Activated CD4-positive, alpha-beta T cell treated with anti-CD3 and anti-CD28 coated beads, Interleukin-2, amount 10 ng/mL, durations not matched to agents 24 days and 14 days (primary cell): ENCODE measurements at places on chromosomes 1 and 21. TPM values are rescaled to one million over a fixed set of nuclear protein-coding genes. Genes with fewer than 3 reads are reported as not detected.

DNA sequence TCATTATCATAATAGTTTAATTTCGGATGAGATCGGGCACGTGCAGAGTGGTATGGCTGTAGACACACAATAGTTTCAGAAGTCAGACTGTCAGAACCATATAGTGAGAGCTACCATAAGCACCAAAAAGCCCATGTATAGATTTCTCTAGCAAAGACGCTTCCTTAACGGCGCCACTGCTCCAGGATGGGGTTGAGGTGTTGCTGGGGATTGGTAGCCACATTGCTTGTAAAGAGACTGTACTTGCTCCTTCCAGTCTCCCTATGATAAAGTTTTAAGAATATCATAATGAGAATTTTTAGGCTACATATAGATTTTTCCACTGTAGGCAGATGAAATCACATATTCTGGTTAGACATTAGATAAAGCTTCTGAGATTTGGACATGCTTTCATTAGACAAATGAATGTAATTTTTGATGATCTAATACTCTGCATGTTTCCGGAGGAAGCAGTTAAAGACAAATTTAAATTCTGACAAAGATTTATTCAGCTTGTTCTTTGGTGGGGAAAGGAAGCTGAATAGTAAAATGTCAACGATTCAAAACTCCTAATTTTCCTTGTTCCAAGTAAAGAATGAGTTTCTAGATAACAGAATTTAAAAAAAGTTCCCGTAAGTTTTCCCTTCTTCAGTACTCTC, 77.7 kb downstream of the MAP3K7CL start:
- DNase-seq: no peak

DNA sequence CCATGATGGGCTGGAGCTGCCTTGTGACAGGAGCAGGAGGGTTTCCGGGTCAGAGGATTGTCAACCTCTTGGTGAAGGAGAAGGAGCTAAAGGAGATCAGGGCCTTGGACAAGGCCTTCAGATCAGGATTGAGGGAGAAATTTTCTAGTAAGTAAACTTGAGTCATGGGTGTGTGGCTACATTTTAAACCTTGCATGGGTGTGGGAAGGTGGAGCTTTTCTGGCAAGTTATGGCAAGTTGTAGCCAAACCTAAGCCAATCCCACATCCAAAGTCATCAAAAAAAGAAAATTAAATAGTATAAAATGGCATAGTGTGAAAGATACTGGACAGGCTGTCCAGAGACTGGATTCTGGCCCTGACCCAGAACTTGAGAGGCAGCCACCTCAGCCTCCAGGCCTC, 39.8 kb upstream of the HSD3B1 start:
- DNase-seq: no peak

DNA sequence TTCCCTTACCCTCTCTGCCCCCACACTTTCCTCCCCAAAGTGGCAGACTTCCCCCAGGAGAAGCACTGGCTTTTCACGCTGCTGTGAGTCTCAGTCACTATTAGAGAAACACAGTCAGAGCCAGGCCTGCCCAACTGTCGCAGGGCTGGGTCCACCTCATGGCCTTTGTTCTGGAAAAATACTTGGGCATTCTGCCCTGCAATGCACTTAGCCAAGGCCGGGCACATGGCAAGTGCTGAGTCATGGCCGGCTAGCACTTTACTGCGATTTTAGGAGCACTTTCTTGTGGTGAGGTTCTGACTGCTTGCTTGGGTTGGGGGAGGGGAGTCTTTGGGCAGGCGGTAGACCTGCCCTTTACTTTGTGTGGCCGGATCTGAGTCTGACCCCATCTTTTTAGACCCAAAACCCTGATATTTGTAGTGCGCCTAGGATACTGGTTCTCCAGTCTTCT, 7.7 kb downstream of the EPHX1 start:
- no peak for DNase-seq

GRCh38 chr1:31788825-31789256, 24.7 kb upstream of the ADGRB2 start:
- DNase-seq: no peak

DNA sequence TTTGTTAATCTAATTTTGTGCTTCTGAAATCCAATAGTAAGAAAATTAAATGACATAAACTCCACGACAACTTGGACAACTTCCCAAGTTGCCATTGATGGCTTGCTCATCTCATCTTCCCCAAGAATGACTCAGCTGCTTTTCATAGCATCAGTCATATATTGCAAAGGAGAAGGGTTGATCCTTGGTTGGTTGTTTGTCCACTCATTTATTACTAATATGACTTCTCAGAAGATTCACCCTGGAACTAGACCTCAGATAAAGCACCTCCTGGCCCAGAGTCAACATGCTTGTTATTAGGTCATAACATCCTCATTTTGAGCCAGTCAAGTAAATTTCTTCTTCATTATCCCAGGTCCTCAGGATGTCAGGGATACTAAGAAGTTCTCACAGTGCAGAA, 2.3 kb upstream of the LCE3D start:
- no peak for DNase-seq

GRCh38 chr1:56436912-56437417, 142.4 kb downstream of the PLPP3 start:
- DNase-seq: no peak

The BARHL2 gene
- not detected in 2 replicates for total RNA-seq

DNA sequence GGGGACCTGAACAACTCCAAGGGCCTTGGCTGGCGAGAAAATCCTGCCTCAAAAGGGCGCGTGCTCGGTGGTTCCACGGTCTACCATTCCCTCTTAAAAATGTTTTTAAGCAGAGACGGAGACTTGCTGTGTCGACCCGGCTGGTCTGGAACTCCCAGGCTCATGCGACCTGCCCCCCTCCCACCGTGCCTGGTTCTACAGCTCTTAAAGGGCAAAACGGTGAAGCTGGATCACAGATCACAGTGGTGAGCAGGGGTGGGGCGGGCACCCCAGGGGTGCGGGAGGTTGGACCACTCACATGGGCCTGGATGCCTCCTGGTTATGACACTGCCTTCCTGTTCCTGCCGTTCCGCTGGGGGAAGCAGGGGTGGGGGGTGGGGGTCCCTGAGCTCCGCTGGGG, 4.2 kb upstream of the C1orf159 start:
- no peak for DNase-seq
